Stimulated activated CD8-positive, alpha-beta memory T cell treated with anti-CD3 and anti-CD28 coated beads, Interleukin-7, amount 100 ng/mL, for 1 hour (primary cell): ENCODE measurements at places on chromosomes 12 and 14.

DNA sequence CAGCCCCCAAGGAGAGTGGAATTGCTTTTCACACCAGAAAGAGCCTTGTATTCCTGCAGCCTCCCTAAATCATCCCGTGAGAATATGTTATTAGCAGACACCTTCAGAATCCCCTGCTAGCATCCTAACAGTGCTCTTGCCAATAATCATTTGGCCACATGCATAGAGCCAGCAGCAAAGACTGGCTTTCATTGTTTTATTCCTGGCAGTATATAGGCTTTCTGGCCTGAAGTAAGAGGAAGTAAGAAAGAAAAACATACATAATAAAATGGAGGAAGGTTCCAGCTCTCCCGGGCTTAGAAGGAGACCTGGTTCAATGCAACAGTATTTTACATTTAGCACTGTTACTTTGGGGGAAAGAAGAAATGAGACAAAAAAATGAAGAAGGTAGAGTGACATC lies 176.7 kb upstream of the ATF7IP start:
- DNase-seq: no peak

DNA sequence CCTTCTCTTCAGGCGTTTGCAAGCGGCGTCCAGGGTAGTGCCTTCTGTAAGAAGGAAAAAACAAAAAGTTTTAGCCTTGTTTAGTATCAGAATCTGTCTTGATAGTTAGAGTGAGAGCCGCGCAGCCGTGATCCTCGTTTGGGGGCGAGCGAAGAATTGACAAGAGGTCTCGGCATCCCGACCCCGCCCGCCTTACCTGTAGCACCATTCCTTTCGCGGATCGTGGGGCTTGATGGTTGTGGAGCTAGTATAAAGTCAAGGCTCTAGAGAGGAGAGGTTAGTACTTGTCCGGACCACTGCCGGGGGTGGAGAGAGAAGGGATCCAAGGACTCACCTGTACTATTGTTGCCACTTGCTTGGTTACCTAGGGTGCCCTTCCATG lies 494 bp downstream of the TMTC3 start:
- no peak for DNase-seq

GRCh38 chr14:68291820-68292219 lies 472.2 kb downstream of the RAD51B start:
- DNase-seq: no peak

GRCh38 chr14:99117671-99118045 lies 154.3 kb downstream of the BCL11B start:
- DNase-seq: no peak

GRCh38 chr12:123621619-123622530 lies 11.6 kb downstream of the EIF2B1 start:
- DNase-seq: no peak

GRCh38 chr12:64837427-64837826 lies 13.0 kb downstream of the TBC1D30 start:
- DNase-seq: no peak

DNA sequence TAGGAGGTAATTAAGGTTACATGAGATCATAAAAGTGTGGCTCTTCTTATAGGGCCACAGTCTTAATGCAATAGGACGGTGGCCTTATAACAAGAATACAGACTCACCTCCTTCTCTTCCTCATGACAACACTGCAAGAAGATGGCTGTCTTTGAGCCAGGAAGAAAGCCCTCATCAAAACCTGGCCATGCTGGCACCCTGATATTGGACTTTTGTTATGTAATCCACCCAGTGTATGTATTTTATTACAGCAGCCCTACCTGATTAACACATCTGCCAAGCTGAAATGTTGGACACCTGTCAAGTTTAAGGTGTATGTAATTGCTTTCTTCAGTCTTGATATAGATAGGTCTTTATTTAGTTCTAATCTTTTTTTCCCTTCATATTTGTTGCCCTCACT lies 217.0 kb downstream of the GPHN start:
- DNase-seq: no peak

DNA sequence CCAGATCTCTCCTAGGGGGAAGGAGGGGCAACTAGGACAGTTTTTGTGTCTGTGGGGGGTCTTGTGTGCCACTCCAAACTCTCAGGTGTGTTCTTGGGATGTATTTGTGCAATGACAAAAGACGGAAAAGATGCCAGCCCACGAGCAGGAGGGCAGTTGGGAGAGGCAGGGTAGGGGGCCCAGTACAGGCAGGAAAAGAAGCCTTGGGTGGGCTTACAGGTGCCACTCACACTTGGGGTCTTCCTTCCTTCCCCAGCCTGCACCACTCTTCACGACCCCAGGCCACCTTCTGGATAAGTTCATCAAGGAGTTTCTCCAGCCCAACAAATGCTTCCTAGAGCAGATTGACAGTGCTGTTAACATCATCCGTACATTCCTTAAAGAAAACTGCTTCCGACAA lies 24.4 kb downstream of the OAS2 start:
- DNase-seq: no peak

DNA sequence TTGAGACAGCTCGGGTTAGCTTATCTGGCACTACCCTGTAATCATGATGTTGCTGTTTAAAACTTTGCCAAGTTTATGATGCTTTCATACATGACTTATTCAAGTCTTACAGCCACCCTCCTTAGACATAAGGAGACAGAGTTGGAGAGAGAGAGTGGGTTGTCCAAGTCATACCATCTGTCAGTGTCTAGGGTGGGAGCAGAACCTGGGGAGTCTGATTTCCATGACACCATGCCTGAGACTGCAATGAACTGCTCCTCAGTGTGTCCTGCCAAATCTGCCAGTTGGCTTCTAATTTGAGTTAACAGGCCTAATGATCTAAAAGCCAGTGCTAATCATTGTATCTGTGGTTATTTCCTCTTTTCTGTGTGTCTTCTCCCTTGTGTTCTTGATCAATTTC lies 43.7 kb upstream of the PHC1 start:
- no peak for DNase-seq

DNA sequence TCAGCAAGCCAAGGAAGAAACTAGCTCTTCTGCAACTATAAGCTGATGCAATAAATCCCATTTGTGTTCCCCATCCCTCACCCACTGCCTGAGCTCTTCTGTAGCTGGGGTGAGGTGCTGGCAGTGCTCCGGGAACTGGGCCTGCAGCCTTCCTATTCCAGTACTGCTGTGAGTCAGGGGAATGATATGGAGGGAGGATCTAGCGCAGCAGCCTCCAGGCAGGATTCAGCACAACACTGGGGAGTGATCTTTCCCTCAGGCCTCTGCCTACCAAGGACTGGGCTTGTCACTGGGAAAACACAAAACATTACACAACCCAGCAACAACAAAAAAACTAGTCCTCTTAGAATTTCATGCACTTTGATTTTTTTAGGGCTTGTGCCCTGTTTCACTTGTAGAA lies 58.7 kb downstream of the ST8SIA1 start:
- no peak for DNase-seq

DNA sequence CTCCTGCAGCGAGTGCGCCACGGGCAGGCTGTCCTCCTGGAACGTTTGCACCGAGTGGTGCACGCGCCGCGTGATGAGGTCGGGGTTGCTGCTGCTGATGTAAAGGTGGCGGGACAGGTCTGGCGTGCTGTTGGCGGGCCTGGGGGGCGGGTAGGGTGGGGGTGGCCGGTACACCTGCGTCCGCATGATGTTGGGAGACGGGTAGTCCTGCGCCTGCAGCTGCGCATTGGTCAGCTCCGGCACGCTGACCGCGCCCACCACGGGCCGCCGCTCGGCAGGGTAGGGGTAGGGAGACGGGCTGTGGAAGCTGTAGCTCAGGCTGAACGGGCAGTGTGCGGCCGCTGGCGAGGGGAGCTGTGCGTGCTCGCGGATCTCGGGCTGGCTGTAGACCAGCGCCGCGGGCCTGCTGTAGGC lies 75.2 kb downstream of the PTPN21 start:
- DNase-seq: no peak

GRCh38 chr14:74618078-74618952 lies 6.3 kb upstream of the LTBP2 start:
- peak; percentile 35 for DNase-seq

- no peak for DNase-seq
These were observed 165.8 kb downstream of the MON2 start for GRCh38 chr12:62632411-62632918.

- no peak for DNase-seq
These were observed 4.1 kb downstream of the CKB start for GRCh38 chr14:103518422-103519042.

GRCh38 chr12:131093604-131093955 lies 139.9 kb downstream of the ADGRD1 start:
- no peak for DNase-seq

- no peak for DNase-seq
These were observed 71.6 kb downstream of the SPRING1 start for GRCh38 chr12:116666305-116666673.

DNA sequence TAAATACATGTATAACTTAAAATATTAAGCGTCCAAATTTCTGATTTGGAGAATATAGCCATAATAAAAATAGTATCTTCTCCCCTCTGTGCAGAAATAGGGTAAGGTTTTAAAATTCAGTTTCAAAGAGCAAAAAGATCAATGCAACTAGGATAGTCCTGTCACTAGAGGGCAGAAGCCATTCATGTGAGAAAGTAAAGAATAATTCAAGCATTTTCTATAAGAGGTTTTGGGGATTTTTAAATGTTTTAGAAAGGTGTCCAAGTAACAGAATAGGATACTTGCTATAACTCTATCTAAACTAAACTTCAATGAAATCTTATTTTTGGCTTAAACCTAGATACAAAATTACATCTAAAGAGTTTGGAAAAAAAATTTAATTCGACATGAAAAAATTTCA lies 50.3 kb downstream of the ADAMTS20 start:
- no peak for DNase-seq

DNA sequence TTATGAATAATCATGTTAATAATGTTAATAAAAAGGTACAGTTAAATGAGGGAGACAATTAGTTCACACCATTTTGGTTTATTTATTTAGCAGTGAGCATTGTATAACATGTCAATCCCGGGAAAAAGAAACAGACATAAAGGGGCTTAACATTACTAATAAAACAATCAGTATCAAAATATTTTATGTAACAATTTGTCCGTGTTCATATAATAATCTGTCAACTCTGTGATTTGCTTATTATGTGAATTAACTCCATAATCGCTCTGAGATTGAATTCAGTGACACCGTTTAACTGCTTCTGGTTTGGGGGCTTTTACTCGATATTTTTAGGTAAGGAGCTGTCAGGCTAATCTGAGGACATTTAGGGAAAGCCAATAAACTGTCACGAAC lies 95.8 kb upstream of the HMGA2 start:
- no peak for DNase-seq

- no peak for DNase-seq
These were observed 267.9 kb downstream of the TMEM132C start for GRCh38 chr12:128534906-128535305.
